ENCODE measurements at places on chromosomes 7 and 10.

GRCh38 chr7:98213888-98214810, 2.9 kb downstream of the BHLHA15 start:
- no peak for DNase-seq

DNA sequence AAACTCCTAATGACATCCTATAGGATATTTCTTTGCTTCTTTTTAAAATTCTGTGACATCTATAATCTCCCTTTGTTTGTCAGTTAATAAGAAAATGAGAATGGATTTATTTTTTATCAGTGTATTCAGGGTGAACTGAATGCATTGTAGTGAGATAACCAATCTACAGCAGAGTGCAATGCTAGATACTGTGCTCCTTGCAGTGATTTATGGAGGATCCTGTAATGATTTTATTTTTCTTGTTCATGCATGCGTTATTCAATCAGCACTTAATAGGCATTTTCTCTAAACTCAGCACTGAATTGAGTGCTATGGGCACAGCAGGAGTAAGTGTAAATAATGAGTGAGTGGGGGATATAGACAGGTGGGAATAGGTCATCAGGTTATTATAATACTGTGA, 253.9 kb downstream of the CDK14 start:
- no peak for DNase-seq

GRCh38 chr10:33553748-33554571, 219.5 kb upstream of the NRP1 start:
- DNase-seq, result no peak

- no peak for DNase-seq
These were observed 24.1 kb downstream of the FZD1 start for GRCh38 chr7:91288208-91288824.

GRCh38 chr10:44294726-44295412, 90.0 kb downstream of the CXCL12 start:
- DNase-seq, result no peak

- no peak for DNase-seq
These were observed 456.0 kb downstream of the SORCS1 start for GRCh38 chr10:106708506-106708905.

Measured in astrocyte of the hippocampus (primary cell).